ENCODE measurements at places on chromosomes 3 and 15.
A peak's percentile ranks its signal among the peaks of the same experiment; 100 is the strongest.

GRCh38 chr15:100732211-100733055 lies 130.0 kb downstream of the ASB7 start:
- no peak for ATAC-seq

GRCh38 chr15:72995849-72996248 lies 56.4 kb upstream of the NEO1 start:
- no peak for ATAC-seq

DNA sequence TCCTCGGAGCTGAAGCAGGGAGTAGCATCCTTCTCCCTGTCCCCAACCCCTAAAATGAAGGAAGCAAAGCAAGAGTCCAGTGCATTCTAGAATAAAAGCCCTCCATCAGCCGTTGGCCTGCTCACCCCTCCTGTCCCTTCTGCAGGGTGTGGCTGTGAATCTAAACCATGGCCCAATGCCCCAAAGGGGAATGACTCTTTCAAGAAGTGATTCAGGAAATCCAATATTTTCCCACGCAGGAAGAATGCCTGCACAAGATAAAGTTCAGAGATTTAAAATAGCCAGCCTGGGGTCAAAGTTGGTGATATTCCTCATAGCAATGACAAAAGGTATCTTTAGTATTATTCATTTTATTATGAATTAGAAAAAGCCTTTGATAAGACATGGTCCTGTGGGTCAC lies 38.5 kb downstream of the SLCO2A1 start:
- ATAC-seq, result peak; percentile 42

- no peak for ATAC-seq
These were observed 74.4 kb downstream of the CD200 start for GRCh38 chr3:112407214-112407887.

GRCh38 chr3:30474371-30474770 lies 132.0 kb upstream of the TGFBR2 start:
- ATAC-seq, result no peak

- ATAC-seq, result no peak
These were observed 389.1 kb upstream of the PROK2 start for GRCh38 chr3:72174040-72174439.

GRCh38 chr15:82832601-82833361 lies 23.4 kb downstream of the WHAMM start:
- no peak for ATAC-seq

- no peak for ATAC-seq
These were observed 9.8 kb downstream of the NBEAL2 start for GRCh38 chr3:46989146-46989810.

GRCh38 chr3:157174290-157174648 lies 14.3 kb upstream of the CCNL1 start:
- ATAC-seq, result peak; percentile 2

GRCh38 chr3:55286693-55287092 lies 200.4 kb downstream of the WNT5A start:
- no peak for ATAC-seq

GRCh38 chr3:43035801-43036365 lies 56.8 kb downstream of the GASK1A start:
- ATAC-seq, result no peak

DNA sequence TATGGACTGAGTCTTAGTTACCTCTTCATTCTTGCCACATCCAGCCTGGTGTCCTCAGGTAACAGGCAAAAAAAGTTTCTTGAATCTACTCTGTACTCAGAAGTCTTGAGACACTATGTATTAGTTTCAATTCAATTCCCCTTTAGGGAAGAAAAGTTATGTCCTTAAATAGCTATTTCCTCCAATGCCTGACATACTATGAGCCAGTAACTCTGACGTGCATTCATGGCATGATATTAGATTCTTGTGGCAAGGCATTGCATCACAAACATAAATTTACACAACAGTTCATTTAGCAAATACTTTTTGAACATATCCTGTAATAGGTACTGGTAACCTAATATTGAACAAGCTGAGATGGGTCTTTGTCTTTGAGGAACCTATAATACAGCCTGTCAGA lies 109.3 kb upstream of the FOXB1 start:
- no peak for ATAC-seq

DNA sequence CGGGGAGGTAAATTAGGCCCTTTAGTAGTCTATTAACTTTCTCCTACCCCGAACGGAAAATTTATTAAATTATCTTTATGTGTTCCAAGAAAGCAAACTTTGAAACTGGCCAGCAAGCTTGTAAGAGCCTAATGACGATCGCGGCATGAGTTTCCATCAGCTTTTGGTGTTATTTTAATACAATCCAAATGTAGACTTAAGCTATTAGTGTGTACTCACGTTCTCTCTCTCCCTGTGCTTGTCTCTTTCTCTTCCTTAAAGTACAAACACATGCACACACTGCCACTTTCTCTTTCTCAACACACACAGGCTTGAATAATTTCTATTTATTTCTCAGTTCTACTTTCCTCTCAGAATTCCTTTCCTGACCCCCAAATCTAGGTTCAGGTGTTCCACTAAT lies 108.8 kb upstream of the MME start:
- ATAC-seq, result no peak

- no peak for ATAC-seq
These were observed 98.1 kb downstream of the ZPLD1 start for GRCh38 chr3:102532901-102533300.

DNA sequence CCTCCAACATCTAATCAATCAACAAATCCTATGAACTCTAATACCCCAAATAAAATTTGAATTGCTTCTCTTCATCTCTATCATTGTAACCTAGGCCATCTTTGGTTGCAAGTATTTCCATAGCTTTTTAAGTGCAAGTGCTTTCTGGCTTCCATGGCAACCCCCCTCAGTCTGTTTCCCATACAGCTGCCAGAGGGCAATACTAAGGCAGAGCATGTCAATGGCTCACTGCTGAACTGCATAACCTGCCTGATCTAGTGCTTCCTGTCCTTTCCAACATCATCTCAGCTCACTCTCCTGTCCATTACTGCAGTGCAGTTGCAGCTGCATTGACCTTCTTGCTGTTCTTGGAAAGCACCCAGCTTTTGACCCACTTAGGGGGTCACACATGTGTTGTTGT lies 198.4 kb downstream of the WNT5A start:
- ATAC-seq, result no peak

DNA sequence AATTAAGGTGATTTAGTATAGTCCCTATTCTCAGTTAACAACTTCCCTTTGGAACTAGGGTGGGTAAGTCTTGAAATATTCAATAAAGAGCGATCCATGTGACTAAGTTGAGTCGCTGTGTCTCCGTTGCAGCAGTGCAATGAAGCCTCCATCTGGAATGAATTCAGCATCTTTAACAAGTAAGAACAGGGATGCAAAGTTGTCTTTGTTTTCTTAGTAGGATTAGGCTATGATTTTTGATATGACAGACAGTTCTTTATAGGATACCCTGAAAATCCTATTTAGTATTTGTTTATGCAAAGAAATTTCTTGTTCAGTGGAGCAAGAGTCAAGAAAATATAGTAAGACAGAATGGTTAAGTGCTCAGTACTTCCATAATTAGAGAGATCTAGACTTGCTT lies 52.7 kb downstream of the RBMS3 start:
- no peak for ATAC-seq

GRCh38 chr15:88834211-88834812 lies 31.1 kb downstream of the ACAN start:
- ATAC-seq, result peak; percentile 48

GRCh38 chr15:74843891-74844299 lies 939 bp upstream of the ULK3 start:
- no peak for ATAC-seq

GRCh38 chr15:95742256-95742655 lies 588.2 kb upstream of the NR2F2 start:
- ATAC-seq, result no peak

- no peak for ATAC-seq
These were observed 47.7 kb upstream of the ANKRD28 start for GRCh38 chr3:15845475-15845874.

DNA sequence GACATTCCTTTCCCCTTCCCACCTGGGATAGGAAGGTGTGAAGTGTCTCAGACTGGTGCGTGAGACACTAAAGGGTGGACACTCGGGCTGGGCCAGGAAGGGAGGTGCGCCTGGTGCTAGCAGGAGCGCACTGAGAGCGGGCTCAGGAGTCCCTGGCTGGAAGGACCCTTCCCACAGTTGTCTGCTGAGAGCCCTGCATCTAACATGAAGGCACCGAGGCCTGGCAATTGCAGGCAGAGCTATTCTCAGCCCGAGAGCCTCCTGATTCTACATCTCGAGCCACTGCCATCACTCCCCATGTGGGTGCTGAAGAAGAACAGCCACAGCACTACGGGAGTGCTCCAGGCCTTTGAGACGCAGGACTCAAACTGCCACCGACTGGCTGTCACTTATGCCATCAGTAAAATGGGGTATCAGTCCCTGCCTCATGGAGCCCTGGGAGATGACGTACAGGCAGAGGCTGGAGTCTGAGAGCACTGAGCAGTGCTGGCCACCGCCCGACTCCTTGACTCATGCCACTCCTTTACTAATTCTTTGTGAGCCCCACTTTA lies 159.4 kb downstream of the KLF13 start:
- no peak for ATAC-seq

- no peak for ATAC-seq
These were observed 34.3 kb downstream of the GOLIM4 start for GRCh38 chr3:168061332-168061996.

GRCh38 chr15:70323111-70323851 lies 225.6 kb upstream of the TLE3 start:
- ATAC-seq, result peak; percentile 76

DNA sequence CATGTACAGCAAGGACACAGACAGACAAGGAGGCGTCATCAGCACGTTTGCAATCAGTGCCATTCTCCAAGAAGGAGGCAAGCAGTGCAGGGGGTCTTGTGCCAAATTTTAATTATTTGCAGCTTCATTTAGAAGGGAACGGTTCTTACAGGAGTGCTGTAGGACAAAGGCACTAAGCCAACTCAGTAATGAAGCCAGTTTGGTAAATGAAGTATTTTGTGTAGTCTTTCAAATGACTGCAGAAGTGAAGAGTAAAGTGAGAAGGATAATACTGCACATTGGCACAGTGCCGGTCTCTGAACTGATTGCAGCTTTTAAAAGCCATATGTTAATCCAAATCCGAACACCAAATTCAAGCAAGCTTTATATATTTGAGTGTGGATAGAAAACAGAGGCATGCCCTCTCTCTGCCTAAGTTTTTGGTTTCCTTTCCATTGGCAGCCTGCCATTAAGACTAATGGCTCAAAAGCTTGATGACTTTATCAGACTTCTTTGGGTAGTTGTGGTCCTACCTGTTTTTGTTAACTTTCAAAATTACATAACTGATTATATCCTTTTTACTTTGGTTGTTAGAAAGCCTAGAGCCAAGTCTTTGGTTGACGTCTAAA lies 101.3 kb downstream of the SENP2 start:
- ATAC-seq, result no peak

DNA sequence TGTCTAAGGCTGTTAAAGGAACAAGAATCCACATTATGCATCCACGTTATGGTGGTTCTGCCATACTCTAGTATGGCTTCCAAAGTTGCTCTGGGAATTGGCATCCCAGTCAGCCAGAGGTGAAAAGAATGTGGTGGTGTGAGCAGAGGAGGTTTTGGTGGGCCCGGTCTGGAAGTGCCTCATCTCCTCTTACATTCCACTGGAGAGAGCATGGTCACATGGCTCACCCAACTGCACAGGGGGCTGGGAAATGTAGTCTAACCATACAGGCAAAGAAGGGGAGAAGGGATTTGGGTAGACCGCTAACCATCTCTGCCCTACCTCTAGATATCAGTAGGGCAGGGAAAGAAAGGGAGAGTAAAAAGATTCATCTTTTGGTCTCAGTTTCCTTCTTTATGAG lies 3.2 kb upstream of the HEG1 start:
- ATAC-seq, result no peak

DNA sequence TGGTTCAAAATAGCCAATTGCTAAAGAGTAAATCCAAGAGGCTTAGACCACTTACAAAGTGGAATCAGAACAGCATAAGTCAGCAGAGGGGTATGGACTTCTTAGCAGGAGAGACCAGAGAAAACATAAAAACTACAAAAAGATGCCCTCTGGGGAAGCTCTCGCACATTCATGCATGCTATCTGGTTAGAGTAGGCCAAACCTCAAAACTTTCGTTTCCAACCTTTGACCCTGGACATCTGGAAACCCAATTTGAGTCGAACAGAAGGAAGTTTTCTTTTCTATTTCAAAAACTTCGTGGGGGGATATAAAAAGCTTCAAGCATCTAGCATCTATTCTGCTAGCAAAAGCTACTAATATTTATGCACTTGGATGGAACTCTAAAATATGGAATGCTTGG lies 523.9 kb upstream of the AGTR1 start:
- no peak for ATAC-seq

DNA sequence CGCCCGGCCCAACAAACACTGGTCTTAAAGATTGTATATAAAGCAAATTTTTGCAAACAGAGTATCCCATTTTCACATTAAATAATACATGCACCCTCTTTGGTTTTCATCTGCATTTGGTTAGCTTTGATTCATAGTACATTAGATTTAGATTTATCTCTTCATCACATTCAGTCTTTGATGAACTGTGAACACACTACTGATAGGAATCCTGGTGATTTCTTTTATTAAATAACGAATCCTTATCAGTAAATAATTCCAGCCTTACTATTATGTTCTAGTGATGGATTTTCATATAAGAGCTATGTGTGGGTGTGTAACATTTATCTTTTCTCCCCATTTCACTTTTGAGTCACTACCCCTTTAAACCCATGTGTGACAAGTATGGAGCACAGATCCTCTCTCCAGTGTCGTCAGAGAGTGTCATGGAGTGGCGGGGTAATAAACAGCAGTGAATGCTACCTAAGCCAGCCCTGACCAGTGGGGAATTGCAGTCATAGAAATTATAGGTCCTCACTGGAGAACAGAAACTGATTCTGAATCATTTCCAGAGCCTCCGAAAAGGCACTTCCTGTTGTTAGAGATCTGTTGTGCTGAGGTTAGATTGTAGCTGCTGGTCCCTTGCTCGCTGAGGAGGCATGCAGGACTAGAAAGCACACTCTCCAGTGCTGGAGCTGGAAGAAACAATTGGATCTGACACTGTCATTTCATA lies 22.0 kb downstream of the SLC7A14 start:
- ATAC-seq, result no peak

DNA sequence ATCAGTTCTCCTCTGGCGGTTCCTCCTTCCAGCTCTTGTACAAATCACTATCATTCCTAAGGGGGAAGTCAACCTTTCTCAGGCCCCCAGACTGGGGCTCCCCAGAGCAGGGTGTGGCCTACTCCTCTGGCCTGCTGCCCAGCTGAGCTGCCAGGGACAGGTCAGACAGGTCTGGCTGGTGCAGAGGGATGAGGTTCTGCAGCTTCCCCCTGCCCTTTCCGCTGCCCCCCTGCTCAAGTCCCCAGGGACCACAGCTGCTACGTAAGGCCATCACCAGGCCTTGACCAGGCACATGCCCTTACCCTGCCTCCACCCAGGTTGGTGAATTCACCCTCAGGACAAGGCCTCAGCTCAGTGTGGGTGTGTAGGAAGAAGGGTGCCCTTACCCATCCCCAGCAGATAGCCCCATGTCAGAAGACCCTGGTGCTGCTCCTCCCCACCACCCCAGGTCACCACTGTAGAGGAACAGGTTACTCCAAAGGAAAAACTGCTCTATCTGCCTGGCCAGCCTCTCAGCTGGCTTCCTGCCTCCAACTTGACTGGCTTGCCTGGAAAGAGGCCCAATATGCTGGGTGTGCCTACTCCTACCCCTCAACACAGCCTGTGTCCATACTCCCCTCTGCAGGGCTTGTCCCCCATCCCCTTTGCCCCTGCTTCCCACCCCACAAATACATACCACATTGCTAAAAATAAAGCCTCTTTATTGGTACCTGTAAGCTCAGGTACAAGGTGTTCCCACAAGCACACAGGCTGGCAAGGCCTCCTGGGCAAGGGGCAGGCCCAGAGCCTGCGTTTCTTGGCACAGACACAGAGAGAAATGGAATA lies 12.0 kb downstream of the CSRNP1 start:
- peak; percentile 29 for ATAC-seq

Data from gastroesophageal sphincter (tissue), 4 donors.